ENCODE measurements at places on chromosomes 11 and 22.

- DNase-seq, result peak; percentile 1
Observed at GRCh38 chr11:61075891-61076290, 26.4 kb upstream of the CD5 start.

GRCh38 chr11:8233691-8234424, 29.8 kb downstream of the LMO1 start:
- DNase-seq, result peak; percentile 64

DNA sequence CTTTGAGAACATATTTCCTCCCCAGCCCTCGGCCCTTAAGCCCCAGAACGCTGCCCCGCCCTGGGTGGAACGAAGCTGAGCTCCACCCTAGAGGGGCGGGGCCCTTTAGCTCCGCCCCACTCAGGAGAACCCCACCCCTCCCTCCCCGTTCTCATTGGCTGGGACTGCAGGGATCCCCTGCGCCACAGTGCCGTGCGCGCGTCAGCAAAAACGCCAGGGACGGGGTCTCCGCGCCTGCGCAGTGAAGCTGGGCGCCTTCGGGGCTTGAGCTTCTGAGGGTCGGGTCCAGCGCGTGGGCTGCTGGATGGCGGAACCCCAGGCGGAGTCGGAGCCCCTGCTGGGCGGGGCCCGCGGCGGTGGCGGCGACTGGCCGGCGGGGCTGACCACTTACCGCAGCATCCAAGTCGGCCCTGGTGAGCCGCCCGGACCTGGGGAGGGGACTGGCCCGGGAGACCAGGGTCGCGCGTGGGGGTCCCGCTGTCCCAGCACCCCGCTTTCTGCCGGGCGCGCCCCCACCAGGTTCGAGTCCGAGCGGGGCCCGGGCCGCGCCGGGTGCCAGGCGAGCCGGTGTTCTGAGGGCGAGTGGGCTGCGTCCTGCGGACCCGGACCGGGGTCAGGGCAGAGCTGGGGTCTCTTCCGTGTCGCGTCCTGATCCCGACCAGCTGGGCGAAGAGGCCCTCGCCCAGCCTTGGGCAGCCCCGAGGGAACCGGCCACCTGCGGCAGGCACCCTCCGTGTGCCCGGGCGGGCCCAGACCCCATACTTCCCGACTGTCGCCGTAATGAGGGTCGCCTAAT, at the start of gene TPCN2:
TPCN2 (plus strand) TSS at position 239 of the 796 bp plus-strand sequence; CDS start at position 305, 66 bp downstream.
- no peak for DNase-seq

GRCh38 chr22:34070051-34070450, 149.8 kb upstream of the LARGE1 start:
- DNase-seq, result no peak

DNA sequence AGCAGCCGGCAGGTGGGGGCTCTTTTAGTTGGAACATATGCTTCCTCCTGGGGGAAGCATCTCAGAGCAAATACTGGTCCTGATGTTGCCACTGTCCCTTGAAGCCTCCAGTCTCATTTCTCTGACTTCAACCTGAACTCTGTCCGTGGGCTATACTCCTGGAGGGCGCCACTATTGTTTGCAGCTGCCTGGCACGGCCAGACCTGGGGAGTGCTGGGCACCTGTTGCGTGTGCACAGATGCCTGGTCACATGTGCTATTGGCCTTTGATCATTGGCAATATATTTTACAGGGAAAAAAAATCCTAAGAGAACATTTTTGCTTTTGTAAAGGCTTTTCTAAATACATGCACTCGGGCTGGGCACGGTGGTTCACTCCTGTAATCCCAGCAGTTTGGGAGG, 18.2 kb downstream of the LHFPL7 start:
- no peak for DNase-seq

DNA sequence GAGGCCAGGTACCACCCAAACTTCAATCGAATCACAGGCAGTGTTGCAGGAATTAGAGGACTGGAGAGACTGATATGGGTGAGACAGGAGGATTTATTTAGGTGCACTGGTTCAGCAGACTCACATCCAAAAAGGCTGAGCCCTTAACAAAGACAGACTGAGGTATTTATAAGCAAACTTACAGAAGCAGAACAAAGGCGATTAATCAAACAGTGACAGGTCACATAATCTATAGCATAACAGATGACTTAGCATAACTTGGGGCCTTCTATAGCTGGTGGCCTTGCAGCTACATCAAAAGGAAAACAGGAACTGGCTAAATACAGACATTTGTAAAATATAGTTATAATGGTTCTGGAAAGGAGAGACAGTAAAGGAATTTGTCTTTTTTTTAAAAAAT, 2.1 kb downstream of the APOBEC3B start:
- DNase-seq, result no peak

GRCh38 chr22:26670459-26670858, 13.1 kb downstream of the MIAT start:
- DNase-seq, result no peak

- DNase-seq, result no peak
Observed at GRCh38 chr11:9726321-9727022, 62.6 kb downstream of the SWAP70 start.

- no peak for DNase-seq
Observed at GRCh38 chr11:10443152-10443551, 11.9 kb upstream of the AMPD3 start.

DNA sequence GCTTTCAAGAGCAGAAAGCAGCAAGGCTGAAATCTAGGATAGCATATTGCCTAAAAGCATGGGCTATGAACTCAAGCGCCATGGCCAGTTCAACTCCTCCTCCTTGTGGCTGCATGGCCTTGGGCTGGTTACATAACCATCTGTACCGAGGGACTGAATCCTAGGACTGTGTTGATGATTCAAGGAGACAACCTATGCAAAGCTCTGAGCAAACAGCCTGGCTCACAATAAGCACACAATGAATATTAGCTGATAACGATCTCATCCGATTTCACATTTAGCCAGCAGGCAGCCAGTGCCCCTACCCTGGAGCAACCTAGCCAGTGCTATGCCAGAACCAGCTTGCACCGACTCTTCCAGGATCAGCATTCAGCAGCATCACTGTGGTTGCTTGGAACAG, 698.4 kb downstream of the TBC1D22A start:
- DNase-seq, result no peak

- no peak for DNase-seq
Observed at GRCh38 chr22:19831016-19831415, 23.7 kb downstream of the GNB1L start.

DNA sequence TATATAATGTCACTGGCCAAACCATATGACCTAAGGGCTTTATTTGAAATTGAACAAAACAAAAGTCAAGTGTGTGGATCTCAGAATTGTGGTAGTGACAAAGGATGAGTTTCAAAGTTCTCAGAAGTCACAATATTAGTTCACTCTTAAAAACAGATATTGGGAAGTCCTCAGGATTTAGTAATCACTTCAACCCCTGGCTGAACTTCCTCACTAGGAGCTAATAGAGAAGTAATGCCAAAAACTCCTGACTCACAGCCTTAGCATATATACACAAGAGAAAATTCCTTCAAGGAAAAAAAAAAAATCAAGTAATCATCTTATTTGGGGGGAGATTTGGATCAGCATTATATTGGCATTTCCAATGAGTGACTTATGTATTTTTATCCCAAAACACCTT, 75.6 kb upstream of the APOA1 start:
- no peak for DNase-seq

DNA sequence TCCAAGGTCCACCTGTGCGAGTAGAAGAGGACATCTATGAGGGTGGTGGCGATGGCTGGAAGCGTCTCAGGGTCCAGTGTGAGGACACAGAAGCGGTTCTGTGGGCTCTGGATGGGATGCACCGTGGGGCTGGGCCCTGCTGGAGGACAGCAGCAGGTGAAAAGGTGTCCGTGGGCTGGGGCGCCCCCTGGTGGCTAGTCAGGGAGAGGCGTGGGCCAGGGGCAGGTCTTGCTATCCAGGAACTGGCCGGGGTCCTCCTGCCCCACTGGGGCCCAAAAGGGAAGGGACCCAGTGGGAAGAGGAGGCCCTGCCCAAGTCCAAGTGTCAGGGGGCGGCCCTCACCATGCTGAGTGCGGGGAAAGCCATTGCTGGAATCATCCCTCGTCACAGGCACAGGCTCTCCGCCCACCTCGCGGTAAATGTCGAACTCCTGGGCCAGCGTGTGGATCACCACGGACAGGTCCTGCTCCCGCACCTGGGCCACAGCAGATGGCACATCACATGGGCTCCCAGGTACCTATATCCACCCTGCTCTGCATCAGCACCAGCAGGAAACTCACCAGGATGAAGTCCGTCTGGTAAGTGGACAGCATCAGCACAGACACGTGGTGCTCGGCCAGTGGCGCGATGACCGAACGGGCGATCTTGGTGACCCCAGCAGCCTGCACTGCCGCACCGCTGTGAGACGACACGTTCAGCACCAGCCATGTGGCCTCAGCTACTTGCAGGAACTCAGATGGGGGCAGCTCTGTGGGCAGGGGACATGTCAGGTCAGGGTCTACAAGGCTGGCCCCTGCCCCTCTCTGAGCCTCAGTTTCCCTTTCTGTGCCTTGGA, 2.3 kb downstream of the CASTOR1 start:
- DNase-seq, result no peak

DNA sequence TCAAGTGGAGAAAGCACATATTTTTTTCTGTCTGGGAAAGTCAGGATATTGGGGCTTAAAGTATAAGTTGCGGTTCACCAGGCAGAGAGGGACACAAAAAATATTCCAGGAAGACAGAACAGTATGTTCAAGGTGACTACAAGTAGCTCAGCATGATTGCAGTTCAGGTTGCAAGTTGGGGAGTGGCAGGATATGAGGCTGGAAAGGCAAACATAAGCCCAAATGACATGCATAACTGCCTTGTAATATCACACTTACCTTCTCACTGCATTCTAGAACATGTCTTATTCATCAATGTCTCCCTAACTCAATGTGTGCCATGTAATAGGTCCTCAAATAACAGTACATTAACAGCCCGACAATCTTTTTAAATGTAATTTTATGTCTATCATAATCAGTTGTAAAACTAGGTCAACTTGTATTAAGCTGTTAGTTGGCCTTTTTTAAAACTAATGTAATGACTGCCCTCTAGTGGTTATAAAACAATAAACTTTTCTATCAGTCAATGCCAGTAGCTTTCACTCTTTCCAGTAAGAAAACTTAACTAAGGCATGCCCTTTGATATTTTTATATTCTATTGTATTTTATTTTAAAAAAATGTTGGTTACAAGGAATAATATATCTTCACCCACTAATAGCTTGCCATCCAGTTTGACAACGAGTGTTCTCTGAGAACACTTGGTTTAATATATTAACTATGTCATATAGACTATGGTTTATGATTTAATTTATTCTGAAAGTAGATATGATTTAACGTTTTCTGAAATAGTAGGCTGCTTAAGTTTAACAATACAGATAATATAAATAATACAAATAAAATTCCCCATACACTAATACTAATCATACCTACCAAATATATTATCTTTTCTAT, 39.4 kb upstream of the CFAP300 start:
- peak; percentile 40 for DNase-seq

DNA sequence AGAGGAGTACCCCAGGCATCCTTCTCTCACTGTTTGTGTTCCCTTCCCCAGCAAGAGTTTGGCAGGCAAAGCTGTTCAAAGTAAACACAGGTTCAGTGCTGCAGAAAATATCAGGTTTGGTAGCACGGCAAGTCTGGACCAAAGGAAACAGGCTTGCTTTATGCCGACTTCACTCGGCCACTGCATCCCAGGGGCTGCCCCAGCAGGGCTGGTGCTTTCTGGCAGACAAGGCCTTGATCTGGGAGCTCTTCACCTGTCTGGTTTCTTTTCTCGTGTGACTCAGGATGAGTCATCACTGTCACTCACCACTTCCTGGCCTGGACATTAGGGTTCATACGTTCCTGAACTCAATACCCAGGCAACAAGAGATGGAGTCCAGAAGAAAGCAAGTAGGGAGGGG, 52.6 kb upstream of the NAV2 start:
- peak; percentile 69 for DNase-seq

- no peak for DNase-seq
Observed at GRCh38 chr11:126375726-126376125, 20.2 kb downstream of the ST3GAL4 start.

GRCh38 chr11:128458321-128458720, 129.0 kb downstream of the ETS1 start:
- peak; percentile 56 for DNase-seq

GRCh38 chr11:24134879-24135589, 361.8 kb upstream of the LUZP2 start:
- DNase-seq, result no peak

GRCh38 chr22:44360668-44361381, 48.1 kb upstream of the SHISAL1 start:
- DNase-seq, result no peak

- DNase-seq, result no peak
Observed at GRCh38 chr11:128908391-128909246, 17.5 kb downstream of the KCNJ5 start.

DNA sequence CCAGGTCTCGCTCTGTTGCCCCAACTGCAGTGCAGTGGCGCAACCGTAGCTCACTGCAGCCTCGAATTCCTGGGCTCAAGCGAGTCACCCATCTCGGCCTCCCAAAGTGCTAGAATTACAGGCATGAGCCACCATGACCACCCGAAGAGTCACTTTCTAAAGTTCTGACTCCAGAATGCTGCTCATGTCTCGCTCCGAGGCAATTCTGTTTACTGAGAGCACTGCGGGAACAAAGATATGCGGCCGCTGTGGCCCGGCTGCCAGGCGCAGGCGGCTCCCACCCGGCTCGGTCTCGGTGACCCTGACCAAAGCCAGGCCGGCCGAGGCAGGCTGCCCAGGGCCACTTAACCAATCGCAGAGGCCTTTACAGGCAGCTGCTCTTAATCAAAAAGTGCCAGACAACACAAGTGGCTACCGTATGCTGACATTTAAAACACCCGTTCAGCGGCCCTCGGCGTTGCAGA, 78.7 kb downstream of the PHF21B start:
- no peak for DNase-seq

- DNase-seq, result no peak
Observed at GRCh38 chr22:19723232-19723982, at the start of gene GP1BB. TSS of gene GP1BB (plus strand) at chr22:19723539. CDS start at chr22:19723570, 31 bp downstream.

DNA sequence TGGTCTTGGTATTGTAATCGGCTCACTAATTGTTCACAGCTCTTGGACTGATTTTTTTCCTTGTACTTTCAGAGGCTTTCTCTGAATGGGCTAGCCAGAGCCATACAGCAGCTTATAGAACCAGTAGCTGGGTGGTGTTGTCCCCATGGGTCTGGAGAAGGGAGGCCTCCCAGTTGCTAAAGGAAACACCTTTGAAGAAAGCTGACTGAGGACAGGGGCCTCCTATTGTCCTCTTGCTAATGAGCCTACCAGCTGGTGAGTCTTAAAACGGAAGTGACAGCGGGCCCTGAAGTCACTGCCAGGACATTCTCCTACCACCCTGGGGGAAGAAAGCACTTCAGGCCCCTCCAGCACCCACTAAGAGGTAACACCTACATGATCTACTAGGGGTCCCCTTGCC, 9.9 kb downstream of the FADS3 start:
- no peak for DNase-seq

- DNase-seq, result no peak
Observed at GRCh38 chr11:34502949-34503348, 10.6 kb downstream of the ELF5 start.

- no peak for DNase-seq
Observed at GRCh38 chr11:70206982-70207376, 3.9 kb downstream of the FADD start.

GRCh38 chr11:69396051-69396947, 85.2 kb upstream of the LINC01488 start:
- no peak for DNase-seq

- DNase-seq, result no peak
Observed at GRCh38 chr11:35010654-35011053, 94.2 kb downstream of the PDHX start.

Measured in epithelial cell of proximal tubule (primary cell).